ENCODE measurements at places on chromosomes 1 and 21. TPM values are rescaled to one million over a fixed set of nuclear protein-coding genes. Genes with fewer than 3 reads are reported as not detected.

- DNase-seq: no peak
Measured at GRCh38 chr1:233714631-233715217, 100.8 kb downstream of the KCNK1 start.

- DNase-seq: no peak
Measured at GRCh38 chr21:37548521-37548981, 182.0 kb downstream of the DYRK1A start.

GRCh38 chr21:31898933-31899630, 26.3 kb downstream of the HUNK start:
- DNase-seq: no peak

DNA sequence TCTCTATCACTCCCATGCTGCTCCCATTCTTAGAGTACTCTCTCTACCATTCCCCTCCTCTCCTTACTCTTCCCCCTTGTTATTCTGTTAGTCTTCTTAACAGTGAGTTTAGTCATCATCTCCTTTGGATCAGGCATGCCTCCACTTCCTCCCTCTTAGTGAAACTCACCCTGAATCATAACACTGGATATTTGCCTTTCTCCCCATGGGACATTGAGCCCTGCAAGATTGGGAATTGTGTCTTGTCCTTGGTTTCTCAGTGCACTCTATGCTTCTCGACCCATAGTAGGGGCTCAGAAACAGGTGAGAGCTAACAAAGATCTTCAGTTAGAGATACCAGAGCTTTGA, 68.3 kb upstream of the GCLM start:
- no peak for DNase-seq

DNA sequence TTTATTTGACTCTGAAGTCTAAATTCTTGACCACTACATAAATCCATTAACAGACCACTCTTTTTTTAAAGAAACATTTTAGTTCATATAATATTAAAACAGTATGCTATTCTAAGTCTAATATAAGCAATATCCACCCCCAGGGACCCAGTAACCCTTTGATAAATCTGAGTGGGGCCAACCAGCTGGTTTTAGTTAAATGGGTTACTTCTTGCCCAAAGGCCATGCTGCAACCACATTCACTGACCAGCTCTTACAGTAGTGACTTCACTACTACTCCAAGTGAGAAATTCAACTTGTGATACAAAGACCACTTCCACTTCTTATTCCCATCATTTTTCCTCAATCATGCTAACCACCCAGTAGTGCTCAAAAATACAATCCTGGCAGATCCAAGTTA, 20.5 kb downstream of the FUBP1 start:
- no peak for DNase-seq

The TBX19 gene
- total RNA-seq: 2.7 TPM

DNA sequence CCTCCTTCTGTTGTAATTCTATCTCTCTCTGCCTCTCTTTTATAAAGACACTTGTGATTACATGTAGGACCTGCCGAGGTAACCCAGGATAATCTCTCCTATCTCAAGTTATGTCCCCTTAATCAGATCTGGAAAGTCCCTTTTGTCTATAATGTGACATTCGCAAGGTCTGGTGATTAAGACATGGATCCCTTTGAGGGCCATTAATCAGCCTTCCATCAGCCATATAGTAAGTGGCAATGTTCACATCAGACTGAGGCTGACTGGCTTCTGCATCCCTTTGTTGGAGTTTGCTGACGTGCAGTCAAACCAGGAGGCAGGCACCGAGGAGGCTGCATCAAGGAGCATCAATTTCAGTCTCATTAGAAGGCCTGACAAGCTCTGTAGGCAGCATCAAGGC, 209.6 kb downstream of the BACH1 start:
- DNase-seq: no peak

GRCh38 chr1:214565310-214565709, 13.9 kb upstream of the PTPN14 start:
- no peak for DNase-seq

DNA sequence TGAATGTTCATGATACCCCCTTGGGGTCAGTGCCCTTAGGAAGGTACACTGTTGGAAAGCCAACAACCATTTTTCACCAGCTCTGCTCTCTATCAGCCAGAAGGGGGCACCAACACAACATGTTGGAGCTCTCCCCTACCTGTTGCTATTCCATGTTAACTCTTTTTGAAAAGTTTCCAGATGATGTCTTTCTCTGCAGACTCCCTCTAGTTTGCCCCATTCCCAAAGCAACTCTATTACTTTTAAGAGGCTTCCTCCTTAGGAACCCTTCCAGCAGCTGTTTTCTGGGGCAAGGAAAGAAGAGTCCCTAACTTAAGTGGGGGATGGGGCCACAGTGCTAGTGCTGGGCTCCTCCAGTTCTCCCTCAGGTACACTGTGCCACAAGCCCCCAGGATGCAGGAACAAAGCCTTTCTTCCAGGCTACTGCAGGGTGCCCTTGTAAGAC, 22.9 kb upstream of the NDC1 start:
- DNase-seq: no peak

DNA sequence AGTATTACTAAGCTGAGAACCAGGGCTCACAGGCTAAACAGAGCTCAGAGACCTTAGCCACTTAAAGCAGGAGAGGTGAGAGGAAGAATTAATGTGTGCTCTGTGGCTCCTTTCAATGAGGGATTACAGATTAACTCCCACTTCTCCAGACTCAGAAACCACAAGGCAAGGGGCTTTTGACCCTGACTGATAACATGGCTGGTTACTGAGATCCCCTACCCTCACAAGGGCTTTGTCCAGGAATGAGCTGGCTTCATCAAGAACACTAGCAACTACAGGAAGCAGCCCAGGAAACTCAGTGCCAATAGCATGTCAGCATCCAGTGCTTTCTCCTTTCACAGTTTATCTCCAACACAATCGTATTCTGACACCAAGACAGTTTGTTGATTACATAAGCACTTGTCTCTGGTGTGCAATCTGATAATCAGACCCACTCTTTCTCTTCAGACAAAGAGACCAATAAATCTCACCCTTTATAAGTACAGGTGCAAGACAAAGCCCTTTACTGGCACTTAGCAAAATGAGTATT, 38.8 kb downstream of the ERI3 start:
- no peak for DNase-seq

The S100B gene
- total RNA-seq: not detected

DNA sequence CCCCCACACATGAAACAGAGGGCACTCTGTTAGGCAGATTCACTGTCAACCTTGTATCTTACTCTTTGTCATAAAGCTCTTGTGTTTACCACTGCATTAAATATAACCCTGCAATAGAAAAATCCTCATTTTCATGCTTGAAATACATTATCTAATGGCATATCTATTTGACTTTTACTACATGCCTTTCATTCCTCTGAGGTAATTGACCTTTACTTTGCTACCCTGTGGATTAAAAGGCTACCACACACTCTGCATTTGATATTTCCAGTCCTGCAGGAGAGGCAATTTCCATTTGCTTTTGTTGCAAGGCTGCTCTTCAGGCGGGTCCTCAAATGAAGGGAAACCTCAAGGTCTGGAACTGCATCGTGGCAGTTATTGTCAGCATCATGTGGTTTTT, 238.0 kb downstream of the NTNG1 start:
- no peak for DNase-seq

DNA sequence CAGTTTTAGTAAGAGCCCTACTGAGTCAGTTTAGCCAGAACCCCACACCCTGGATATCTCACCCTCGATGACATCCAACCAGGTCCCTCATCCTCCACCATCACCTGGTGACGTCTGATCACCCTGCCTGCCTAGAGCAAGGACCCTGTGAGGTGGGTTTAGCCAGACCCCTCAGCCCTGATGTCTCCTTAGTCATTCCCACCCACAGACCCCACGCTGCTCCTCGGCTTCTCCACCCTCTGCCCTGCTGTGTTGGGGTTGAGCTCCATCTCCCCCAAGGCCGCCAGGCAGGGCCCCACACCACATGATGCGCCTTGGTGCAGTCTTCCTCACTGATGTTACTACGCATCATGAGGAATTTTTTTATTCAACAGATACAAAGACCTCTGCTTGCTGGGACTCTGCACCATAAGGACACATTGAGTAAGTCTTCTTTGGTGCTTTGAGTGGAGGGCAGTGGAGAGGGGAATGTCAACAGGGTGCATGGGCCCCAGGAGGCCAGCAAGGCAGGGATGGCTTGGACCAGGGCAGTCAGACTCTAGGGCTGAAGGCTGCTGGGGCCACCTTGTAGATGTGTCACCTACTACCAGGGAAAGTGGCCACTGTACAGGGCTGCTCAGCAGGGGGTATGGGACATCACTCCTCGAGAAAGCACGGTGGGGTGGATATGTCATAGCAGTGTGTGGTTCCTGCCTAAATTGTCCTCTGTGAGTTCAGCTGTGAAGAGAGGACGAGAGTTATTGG, 1.7 kb upstream of the IBA57 start:
- no peak for DNase-seq

- no peak for DNase-seq
Measured at GRCh38 chr1:50705699-50706098, 254.4 kb downstream of the FAF1 start.

The FAM3B gene
- total RNA-seq: not detected

GRCh38 chr21:15063814-15064575, 805 bp downstream of the NRIP1 start:
- no peak for DNase-seq

DNA sequence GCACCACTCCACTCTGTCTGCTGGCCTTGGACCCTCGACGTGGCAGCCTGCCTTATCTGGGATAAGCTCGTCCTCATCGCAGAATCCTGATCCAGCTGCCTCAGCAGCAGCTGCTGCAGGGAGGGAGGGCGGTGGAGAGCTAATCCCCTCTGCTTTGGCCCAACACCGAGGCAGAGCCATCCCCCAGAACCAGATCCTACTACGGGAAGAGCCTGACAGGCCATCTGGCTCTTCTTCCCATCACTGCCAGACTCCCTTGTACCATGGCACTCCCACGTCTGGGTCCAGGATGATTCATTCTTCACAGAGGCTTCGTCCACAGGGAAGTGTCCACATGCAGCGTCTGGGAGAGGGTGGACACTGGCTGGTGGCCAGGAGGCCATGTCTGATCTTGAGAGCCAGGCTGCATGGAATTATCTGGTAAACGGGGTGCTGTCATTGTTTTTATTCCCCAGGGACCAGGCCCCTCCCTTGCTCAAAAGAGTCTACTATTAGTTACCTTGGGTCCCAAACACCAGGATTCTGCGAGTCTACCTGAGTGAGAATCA, 14.6 kb upstream of the PKP1 start:
- DNase-seq: no peak

GRCh38 chr1:225595974-225596551, 56.9 kb downstream of the ENAH start:
- no peak for DNase-seq

- no peak for DNase-seq
Measured at GRCh38 chr1:154440036-154440804, 35.1 kb downstream of the IL6R start.

DNA sequence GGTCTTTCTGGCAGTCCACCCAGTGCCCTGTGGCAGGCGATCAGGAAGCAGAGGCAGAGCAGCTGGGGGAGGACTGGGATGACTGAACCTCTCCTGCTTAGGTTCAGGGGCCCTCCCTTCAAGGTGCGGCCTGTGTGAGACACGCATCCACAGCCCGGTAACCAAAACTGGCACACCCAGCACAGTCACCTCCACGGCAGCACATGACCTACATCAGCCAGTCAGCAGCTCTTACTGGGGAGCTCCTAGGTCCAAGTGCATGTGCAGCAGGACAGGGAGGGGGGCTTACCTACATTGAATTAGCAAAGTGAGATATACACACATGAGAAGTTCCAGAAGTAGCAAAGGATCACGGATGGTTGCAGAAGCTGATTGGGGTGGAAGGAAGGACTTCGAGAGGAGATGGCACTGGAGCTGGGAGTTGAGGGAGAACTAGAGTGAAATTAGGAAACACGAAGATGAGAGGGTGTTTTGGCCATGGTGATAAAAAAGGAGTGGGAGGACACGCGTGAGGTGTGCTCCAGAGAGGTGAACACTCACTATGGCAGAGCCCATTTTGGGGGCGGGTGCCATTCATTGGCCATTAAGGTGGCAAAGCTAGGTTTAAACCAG, 51.4 kb upstream of the IRF2BP2 start:
- DNase-seq: no peak

DNA sequence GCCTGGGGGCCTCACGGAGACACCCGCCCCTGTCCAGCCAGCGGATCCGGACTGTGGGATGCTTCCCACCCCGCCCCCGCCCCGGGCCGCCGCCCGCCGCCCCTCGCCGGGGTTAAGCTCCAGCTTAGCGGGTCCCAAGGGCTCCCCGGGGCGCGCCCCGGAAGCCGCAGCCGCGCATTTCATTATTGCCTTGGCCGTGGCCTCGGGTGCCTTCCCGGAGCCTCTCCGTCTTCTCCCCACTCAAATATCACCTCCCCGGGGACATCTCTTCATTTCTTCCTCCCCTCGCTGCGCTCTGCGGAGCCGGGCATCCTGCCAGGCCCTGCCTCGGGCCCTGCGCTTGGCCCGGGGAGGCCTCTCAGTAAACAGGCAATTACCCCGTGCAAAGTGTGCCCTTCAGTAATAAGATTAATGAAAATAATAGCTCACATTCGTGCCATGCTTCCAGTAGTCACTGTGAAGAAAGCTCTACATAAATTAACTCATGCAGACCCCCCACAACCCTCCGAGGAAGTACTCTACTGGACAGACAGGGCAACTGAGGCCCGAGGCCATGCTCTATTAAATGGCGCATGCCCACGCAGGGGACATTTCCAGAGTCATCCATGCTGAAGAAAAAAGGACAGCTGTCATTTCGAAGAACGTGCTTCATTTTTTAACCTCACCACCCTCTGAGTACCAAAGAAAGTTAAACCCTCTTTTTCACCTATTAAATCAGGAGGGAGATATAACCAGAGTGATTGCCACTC, 49.9 kb upstream of the LAPTM5 start:
- no peak for DNase-seq

The MTMR11 gene
- 0.73 TPM for total RNA-seq

DNA sequence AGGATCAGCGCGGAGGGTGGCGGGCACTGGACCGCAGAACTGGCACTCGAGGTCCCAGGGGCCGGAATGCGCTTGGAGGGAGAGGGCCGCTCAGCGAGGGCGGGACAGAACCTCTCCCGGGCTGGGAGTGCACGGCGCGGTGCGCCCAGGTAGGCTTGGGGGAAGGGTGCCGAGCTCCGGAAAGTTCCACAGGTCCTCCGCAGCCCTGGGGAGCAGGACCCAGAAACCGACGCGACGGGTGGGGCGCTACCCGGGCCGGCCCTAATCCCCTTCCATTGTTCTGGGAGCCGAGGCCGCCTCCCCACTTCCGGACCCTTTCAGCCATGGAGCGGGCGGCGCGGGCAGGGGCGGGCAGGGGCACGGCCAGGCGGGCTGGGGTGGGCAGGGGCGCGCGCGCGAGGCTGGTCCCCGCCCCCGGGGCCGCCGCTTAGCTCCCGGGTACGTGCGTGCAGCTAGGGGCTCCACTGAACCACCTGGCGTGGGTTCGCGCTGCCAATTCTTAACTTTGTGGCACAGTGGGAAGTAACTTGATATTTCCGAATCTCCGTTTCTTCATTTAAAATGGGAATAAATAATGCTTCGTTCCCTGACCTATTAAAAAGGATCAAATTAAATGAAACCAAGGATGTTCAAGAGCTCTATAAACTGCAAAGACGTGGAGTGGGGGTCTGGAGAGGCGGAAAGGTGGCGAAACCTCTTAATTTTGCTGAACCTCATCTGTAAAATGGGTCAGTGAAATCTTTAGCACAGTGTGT, 20.7 kb downstream of the LGR6 start:
- DNase-seq: no peak

The KRTAP12-2 gene
- not detected for total RNA-seq

All from T-helper 17 cell (primary cell).